ENCODE measurements at places on chromosomes 1 and 21.

DNA sequence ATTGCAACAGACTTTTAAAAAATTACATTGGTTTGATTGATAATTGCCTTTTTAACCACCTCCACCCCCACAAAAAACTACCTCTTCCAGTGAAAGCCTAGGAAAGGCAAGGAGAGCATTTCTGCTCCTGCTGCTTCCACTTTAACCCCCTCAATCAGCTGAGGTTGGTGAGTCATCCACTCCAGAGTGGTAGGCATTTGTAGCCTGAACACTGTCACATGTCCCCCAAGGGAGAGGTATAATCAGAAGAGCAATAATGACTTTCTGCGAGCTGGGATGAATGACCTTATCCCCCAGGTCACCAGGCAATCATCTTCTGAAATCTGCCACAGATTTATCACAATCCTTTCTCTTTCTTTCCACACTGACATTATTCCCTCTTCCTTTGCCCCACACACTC lies 126.6 kb upstream of the CAMK1G start:
- DNase-seq, result no peak

DNA sequence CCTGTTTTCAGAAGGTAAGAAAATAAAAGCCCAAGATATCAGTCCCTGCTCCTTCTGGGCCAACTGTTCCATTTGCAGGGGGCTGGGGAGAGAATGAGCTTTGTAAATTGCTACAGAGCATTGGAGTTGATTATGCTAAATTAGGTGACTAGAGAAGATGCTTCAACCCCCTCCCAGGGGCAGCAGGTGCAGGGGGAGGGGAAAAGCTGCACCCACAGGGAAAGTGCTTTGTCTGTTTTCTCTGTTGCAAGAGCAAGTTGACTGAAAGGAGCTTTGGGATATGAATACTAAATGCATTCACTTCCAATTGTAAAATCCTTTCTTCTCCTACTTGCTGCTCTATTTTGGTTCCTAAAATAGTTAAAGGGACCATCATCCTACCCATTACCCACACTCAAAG lies 16.5 kb upstream of the PIGM start:
- DNase-seq, result no peak

GRCh38 chr1:200427744-200428143 lies 17.9 kb upstream of the ZNF281 start:
- DNase-seq, result no peak

DNA sequence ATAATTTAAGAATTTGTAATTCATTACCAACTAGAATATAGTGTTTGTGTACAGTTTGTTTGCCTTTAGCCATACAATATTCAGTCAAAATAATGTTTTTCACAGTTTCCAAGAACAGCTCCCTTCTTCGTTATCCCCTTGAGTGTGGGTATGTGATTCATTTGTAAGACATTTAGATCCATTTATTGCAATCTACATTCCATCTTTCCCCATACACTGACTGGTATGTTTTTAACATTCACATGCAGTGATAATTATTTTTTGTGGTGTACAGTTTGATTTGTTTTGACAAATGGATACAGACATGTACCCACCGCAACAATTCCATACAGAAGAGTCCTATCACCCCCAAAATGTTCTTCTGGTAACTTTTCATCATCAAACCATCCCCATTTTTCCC lies 589.1 kb upstream of the ADAMTS5 start:
- DNase-seq, result no peak

GRCh38 chr1:200992382-200993048 lies 31.0 kb downstream of the KIF21B start:
- no peak for DNase-seq

DNA sequence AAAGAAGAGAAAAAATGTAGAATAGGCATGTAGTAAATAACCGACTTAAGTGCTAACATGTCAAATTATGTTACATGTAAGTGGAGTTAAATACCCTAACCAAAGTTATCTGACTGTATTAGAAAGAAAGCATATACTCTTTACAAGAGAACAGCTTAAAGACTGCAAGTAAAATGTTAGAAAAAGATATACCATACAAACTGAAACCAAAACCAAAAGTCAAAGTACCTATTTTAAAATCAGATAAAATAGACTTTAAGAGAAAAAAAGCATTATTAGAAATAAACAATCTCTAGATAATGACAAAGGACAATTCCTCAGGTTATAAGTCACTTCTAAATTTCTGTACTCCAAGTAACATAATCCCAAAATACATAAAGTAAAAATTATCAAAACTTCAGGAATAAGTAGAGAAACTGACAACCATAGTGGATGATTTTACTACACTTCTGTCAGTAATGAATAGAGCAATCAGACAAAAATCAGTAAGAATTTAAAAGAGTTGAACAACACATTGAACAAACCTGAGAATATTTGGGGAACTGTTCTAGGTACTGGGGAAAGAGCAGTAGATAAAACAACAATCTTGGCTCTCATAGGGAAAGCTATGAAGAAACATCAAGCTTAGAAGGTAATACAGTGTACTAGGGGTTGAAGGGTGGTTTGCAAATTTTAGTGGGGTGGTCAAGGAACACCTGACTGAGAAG lies 127.3 kb downstream of the TBX19 start:
- DNase-seq, result no peak

DNA sequence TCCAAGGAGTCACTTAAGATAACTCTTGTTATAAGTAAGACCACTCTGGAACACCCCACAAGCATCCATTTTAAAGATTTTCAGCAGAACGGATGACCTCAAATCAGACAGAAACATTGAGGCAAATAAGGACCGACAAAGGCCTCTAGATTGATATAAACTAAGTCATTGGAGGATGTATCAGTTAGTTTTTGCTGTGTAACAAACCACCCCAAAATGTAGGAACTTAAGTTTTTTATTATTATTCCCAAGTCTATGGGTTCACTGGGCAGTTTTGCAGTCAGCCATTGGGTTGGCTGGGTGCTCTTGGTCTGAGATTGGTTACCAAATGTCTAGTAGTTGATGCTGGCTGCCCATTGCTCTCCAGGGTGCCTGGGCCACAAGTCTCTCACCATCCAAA lies 311.8 kb downstream of the SIPA1L2 start:
- DNase-seq, result no peak

GRCh38 chr1:193115629-193116227 lies 6.1 kb upstream of the CDC73 start:
- DNase-seq, result no peak

GRCh38 chr1:178273707-178274410 lies 180.0 kb downstream of the RASAL2 start:
- DNase-seq, result no peak

- DNase-seq, result no peak
Measured at GRCh38 chr1:153670257-153670858, 435 bp downstream of the ILF2 start.

GRCh38 chr1:171965777-171966176 lies 124.5 kb downstream of the DNM3 start:
- DNase-seq, result no peak

DNA sequence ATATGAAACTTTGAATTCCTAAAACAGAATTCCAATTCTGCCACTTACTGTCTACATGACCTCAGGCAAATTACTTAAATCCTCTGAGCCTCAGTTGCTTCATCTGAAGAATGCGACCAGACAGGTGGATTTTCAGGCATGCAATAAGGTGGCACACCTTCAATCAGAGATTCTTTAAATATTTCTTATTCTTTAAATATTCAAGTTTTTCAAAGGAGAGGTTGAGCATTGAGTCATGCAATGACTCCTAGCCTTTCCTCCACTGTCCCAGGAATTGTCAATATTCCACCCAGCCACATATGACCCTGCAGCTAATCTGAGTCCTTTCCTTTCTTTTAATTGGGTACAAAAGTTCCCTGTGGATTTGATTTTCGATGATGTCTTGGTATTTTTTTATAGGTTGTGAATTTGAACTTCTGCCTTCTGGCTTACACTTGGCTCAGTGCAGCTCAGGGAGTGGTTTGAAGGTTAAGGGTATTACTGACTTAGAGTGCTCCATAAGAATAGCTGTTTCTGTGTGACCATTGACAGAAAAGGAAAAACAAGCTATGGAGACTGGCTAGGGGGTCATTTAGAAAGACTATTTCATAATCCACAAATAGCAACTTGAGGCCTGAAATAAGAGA lies 52.2 kb upstream of the PRDX6 start:
- no peak for DNase-seq

DNA sequence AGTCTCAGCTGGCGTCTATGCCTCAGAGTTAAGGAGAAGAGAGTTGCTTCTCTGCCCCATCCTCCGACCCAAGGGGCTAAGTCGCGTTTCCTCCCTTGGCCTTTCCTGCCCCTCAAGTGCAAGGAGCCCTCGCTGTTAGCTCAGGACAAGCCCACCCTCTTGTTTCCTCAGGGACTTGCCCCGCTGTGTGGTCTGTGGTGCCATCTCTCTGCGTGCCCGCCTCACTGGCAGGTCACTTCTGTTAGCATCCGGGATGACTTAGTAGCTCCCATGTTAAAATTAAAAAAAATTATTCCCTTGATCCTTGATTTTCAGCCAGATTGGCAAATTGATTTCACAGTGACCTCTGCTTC lies 96.5 kb downstream of the PCBP3 start:
- no peak for DNase-seq

DNA sequence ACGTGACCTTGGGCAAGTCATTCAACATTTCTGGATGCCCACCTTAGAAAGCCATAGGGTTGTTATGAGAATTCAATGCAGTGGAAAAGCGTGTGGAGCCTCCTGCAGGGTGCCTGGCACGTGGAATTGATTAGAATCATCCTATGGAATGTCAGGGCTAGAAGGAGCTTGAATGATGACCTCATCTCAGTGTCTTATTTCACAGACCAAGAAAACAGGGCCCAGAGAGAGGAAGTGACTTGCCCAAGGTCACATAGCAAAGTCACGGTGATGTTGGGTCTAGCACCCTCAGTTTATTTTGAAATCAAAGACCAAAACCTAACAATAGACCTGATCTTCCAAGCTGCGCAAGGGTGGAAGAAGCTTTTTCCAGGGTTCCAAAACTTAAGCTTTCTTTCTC lies 6.0 kb downstream of the TRABD2B start:
- no peak for DNase-seq

GRCh38 chr21:34148419-34148804 lies 75.0 kb downstream of the MRPS6 start:
- DNase-seq, result no peak

GRCh38 chr1:52520148-52520547 lies 32.7 kb downstream of the TUT4 start:
- DNase-seq, result no peak

DNA sequence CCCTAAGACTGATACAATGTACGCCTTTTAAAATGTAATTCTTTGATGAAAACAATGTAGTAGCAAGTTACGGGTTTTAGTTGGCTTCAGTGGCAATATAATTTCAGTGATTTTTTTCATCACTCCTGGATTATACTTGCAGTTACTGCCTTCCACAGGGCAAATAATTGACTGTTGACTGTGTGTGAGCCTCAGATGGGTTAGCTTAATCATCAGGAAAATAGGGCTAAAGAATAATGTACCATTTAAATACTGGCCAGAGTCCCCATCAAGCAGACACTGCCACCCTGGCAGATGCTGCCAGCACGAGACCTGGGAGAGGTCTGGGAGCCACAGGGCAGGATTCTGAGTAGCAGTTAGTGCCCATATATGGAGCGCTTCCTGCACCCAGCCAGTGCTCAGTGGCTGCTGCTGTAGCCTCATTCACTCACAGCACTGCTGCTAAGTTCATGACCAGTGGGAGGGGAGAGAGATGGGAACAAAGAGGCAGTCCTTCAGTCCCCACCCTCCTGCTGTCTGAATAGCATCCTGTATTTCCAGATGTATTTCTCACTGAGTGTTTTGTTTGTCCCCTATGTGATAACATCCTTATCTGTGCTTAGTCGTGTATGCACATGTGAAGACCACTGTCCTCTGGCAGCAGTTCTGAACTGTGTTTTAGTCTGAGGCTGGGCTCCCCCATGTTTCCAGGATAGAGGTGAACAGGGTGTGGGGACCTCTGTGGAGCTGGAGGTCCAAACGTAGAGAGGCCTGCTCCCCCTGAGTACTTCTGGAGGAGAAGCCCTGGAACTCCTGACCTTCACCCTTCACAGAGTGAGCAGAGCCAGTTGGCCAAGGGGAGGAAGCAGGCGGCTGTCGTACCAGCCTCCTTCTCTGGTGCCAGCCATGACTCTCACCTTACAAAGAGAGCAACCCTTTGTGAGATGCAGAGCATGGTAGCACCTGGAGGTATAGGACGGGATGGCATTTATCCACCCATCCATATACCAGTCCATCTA lies 80.4 kb downstream of the ADARB1 start:
- no peak for DNase-seq

- DNase-seq, result no peak
Measured at GRCh38 chr1:66140072-66140471, 347.4 kb downstream of the PDE4B start.

DNA sequence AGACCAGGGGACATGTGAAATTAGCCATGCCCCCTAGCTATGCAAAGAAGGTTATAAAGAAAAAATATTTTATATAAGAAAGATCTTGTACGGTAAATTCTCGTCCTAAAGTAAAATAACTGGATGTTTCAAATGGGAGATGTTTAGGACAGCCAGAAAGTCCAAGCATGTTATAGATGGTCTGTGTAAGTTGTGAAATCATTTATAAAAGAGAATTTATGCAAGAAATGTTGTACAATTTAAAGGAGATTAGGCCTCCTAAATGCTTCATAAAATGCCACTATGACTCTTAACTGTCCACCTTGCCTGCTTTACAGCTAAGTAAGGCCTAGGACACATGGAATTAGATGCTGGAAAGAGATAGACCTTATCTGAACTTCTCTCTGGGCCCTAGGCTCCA lies 118.1 kb upstream of the POGK start:
- no peak for DNase-seq

GRCh38 chr1:24212376-24212775 lies 25.3 kb upstream of the IFNLR1 start:
- DNase-seq, result no peak

DNA sequence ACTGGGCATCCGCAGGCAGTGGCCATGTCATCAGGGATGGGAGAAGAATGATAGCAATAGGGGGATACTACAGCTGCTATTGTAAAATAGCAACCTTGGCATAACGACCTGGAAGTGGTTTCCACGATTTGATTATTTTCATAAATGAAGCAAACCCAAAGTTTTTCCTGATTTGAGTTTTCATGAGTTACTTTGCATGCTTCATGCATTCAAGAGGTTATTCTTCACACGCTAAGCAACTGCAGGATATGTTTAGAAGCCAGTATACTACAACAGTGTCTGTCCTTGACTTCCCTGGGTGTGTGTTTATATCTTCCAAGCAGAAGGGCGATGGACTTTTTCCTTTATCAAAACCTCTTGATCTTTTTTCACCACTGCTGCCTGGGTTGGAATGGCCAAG lies 281.1 kb upstream of the DUSP10 start:
- DNase-seq, result no peak
